ENCODE measurements at places on chromosomes 1 and 21.

GRCh38 chr1:114716304-114717170 lies at the start of gene NRAS:
TSS of gene NRAS (minus strand) at chr1:114716771. CDS start at chr1:114716160, 611 bp downstream.
- peak; percentile 90 for DNase-seq

GRCh38 chr1:62585469-62586155 lies 11.7 kb upstream of the ANGPTL3 start:
- no peak for DNase-seq

DNA sequence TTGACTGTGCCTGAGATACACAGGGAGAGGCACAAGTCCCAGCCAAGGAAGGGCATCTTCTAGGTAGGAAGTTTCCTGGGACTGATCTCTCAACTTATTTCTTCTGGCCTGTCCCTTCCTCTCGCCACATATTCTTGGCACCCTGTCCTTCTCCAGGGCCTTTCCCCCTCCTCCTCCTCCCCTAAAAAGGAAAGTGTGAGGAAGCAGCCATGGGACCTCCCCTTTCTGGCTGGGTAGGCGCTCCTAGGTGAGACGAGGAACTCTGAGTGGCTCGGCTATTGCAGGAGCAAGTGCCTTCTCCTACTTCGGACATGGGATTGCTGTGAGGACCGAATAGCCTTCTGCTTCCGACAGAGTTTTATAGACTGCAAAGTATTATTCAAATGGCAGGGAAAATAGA lies 15.5 kb upstream of the MTARC2 start:
- DNase-seq: no peak

- DNase-seq: no peak
These were observed 13.4 kb downstream of the ATF3 start for GRCh38 chr1:212621949-212622305.

- DNase-seq: no peak
These were observed at the start of gene FCMR for GRCh38 chr1:206921772-206922265. TSS of gene FCMR (minus strand) at chr1:206921941. CDS start at chr1:206921854, 87 bp downstream.

DNA sequence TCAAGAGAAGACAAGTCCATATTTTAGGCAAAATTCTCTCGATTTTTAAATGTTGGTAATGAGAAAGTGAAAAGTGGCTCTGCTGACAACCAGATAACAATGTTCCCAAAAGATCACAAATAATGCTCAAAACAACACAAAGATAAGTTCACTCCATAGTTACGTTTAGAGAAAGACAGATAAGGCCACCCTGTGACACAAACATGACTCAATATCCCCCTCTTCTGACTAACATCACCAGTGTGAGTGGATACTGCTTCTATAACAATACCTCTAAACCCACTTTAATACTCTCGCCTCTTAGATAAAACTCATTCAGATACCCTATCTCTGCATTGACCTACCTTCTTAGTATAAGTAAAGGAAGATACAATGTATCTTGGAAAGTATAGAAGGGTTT lies 51.2 kb upstream of the RGS7 start:
- DNase-seq: no peak

DNA sequence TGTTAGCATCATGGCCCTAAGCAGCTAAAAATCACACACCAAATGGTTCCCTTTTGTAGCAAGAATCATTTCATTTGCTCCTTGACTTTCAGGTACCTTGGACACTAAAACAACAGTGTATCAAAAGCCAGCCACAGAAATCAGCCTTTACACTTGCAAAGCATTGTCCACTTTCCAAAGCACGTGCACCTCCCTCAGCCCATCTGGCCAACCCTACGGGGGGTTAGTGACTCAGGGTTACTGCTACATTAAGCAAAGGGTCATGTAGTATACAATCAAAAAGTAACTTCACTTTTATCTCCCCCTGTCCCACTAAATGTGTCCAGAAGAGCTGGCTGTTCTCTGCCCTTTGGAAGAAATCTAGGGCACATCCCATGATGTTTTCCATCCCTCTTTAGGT lies 149.7 kb downstream of the HIVEP3 start:
- no peak for DNase-seq

DNA sequence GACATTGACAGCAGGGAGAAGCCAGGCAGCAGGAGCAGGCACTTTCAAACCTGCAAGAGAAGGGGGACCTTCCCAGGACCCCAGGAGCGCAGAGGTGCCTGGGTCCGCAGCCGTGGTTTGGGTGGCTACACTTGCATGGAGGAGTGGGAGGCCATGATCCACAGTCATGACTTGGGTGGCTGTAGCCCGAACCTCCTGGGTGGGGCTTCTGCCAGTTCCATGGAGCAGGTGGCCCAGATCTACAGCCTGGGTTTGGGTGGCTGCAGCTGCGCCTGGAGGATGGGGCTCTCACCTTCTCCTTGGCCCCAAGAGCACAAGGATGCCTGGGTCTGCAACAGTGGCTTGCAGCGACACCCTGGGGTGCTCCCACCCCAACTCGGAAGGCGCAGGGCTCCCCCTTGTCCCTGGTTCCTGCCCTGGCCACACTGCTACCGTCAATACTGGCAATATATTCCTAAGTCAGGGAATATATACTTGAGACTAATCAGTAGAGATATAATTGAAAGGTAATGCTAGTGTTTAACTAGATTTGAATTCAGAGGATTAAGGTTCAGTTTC lies 2.3 kb upstream of the OR6K6 start:
- no peak for DNase-seq

- no peak for DNase-seq
These were observed 159.3 kb downstream of the TSEN15 start for GRCh38 chr1:184210862-184211261.

DNA sequence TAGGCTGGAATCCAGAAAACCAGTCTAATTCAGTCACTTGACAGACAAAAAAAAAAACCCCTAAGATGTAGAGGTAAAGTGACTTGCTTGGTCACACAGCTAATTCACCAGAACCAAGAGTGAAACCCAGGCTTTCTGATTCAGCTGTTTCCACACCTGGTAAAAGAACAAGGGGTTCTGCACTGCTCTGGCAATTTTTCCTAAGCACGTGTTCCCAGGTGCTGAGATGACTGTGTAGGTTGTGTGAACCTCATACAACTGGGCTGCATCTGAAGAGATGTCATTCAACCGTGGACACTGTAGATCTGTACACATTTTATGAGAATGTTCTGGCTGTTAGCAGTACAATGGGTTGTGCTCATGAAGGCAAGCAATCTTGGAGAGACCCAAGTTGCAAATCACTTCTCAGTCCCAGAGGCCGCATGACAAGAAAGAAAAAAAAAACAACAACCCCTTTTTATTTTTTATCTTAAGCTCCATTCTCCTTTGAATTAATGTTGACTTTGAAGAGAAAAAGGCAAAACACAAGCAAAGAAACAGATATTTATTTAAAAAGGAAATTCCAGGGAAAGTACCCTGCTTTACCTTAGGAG lies 95.4 kb downstream of the INTS7 start:
- no peak for DNase-seq

DNA sequence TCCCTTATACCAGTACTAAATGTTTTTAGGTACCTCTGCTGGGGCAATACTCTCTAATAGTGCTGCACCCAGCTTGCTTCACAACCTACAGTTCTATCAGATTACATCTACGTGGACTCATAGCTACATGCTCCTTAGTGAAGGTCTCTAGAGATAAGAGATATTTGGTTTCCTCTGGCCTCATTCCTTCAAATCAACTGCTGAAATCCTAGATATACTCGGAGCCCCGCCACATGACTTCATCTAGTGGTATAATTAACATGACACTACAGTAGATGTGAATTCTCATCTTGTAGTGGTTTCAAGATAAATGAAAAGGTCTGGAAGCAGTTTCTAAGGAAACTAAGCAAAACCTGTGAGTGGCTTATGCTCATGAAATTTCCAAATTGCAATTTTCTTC lies 115.4 kb downstream of the SMYD2 start:
- DNase-seq: no peak

- DNase-seq: no peak
These were observed 46.8 kb upstream of the COX20 start for GRCh38 chr1:244788493-244789275.

DNA sequence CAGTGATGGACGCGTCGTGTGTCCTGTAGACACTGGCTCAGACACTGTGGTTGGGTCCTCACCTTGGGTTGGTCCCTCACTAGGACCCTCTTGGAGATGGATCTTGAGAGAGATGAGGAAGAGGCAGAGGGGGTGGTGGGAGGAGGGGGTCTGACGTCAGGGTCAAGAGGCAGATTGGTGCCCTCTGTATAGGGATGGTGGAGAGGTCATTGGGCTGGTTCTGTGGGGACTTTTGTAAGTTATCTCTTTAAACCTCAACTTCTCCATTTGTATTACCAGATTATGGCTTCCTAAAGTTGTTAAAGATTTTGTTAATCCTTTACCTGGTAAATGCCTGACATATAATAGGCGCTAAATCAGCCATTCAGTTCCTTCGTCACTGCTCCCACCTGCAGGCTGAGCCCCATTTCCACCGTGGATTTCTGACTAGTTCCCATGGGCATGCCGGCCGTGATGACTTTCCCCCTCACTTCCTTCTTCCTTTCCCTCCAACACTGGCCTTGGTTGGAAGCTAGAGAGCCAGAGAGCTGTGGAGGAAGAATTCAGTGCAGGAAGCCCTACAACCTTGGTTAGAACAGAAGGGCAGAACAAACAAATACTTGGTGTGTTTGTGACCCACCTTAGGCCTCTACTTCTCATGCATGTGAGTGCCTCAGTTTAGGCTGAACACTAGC lies 8.6 kb downstream of the H6PD start:
- no peak for DNase-seq

GRCh38 chr1:195597891-195598290 lies 1010.3 kb downstream of the KCNT2 start:
- no peak for DNase-seq

DNA sequence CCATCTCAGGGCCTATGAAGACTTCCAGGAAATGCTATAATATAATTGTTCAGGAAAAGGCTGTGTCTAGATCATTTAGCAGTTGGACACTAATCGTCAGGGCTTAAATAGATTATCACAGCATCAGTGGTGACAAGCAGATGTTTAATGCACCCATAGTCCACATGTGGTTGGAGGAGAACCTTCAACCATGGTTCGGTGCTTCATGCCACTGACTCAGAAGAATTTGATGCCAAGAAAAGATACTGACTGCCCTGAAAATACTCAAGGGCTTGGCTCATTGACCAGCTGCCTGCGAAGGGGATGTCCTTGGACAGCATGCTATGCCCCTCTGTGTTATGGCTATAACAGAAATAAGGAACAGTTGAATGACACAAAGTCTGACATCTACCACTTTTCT lies 175.7 kb downstream of the HHIPL2 start:
- no peak for DNase-seq

DNA sequence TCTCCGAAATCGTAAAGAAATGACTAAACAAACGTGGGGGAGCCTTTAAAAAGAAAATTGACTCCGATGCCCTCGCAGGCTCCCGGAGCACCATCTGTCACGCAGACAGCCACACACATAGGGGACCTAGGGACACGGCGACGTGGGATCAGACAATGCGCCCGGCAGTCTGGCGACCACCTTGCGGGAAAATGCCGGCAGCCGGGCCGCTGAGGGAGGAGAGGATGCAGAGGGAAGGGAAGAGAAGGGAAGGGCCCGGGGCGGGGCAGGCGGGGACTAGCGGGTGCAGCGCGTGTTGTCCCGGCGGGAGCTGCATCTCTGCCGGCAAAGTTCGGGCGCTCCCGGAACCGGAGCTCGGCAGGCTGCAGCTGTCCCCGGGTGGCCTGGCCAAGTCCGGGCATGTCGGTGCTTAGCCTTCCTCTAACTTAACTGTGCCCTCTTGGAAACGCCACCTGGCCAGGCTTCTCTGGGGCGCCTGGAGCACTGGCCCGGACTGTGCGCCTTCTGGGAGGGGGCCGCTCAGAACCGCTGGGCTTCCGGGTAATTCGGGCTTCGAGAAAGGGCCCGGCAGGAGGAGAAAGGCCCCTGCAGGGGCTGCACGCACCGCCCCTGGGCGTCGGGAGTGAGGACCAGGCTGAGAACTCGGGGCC lies 1.8 kb downstream of the NHLH2 start:
- no peak for DNase-seq

DNA sequence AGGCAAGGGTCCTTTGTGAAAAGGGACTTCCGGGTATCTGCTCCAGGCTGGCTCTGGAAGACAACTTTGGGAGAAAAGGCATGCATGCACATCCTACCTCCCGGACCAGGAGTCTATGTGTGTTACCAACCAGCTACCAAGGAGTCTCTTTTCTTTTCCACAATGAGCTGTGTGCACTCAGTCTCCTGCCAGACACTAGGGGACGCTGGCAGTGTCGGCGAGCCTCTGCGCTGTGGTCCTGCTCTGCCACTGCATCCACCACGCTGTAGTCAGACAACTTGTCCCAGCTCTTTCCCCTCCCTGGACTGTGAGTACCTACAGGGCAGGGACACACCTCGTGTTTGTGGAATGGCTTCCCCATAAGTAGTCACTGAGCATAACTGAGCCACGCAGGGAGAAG lies 5.1 kb upstream of the SSR2 start:
- DNase-seq: no peak

DNA sequence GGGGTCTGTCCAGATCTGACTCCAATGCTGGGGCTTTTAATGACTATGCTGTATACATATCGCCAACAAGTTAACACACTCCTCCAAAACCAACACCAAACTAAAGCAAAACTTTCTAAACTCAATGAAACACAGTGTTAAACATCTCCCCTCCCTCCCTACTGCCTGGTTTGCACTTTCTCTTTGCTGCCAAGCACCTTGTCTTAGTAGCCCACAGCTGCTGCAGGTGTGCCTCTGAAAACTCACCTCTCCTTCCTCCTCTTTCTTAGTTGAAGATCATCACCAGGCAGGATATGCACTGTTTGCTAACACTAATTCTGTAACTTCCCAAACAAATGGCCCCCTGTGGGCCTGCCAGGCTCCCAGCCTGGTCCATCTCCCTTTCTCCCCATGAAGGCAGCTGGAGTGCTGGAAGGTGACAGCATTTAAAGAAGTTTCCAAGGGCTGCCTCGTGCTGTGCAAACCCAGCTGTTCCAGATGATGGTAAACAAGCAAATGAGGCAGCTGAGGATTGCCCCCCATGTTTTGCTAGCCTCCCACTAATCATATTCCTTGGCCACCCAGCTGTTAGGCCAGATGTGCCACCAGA lies 213.7 kb downstream of the ASTN1 start:
- no peak for DNase-seq

DNA sequence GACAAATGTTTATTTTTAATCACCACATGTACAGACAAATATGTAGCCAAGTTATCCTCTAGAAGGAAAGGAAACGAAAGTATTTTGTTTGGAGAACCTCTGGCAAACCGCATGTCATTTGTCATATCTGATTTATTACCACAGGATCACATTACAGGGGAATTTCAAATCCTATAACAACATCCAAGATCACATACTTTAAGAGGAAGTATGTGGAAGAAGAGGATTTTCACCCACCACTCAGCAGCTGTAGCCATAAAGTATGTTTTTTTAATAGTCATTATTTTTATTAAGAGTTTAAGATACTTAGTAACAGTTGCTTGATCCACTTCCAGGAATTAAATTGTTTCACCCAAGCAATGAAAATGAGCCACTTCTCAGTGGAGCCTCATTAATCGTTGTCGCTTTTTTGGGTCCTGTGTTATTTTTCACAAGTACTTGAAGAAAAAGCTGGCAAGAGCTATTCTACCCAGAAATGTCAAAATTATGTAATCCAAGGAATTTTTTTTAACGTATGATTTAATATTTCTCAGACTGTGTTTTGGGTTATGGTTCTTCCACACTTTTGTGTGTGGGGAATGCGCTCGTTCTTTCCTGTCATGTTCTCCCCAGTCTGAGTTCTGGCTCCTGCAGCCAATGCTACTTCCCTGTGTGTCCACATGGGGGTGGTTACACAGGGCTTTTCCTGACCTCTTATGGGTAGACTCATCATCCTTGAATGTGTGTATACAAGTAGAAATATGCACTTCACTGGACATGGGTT lies 6.9 kb downstream of the SERTAD4 start:
- DNase-seq: no peak

Data from activated naive CD4-positive, alpha-beta T cell (primary cell).